ENCODE measurements at places on chromosomes 7 and 10.

DNA sequence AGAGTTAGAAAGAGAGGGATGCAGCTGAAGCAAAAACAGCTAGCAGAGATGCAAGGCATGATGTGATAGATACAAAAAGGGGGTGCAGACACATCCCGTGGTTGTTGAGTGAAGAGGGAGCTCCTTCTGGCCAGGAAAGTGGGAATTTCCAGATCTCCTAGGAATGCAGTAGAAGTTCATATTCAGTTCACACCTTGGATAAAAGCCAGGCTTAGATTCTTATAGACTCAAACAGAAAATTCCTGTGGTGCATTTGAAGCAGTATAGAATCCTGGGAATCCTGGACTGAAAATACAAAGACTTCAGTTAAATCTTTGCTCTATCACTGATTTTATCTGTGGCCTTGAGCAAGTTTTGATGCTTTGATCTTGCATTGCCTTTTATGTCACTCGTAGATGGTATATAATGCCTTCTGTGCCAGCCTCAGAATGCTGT, 33.9 kb downstream of the SGPL1 start:
- DNase-seq: peak; percentile 40

- DNase-seq: no peak
These were observed 80.5 kb upstream of the RNF32 start for GRCh38 chr7:156560075-156560474.

DNA sequence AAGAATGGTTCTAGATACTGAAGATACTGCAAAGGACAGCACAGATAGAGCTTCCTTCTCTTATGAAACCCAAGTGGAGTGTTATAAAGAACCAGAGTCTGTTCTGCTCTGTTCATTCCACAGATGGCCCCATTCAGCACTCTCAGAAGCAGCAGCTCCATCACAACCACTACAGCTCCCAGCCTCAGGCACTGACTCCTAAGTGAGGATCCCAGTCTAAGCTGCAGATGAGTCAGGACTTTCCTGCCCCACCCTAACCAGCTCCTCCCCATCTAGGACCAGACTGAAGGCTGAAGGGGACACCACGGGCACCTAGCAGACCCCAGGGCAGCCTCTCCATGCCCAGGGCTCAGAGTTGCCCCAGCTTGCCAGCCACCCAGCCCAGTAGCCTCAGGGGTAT, 379.8 kb downstream of the GRID1 start:
- no peak for DNase-seq

GRCh38 chr7:122762071-122762470, 59.3 kb upstream of the RNF148 start:
- no peak for DNase-seq

DNA sequence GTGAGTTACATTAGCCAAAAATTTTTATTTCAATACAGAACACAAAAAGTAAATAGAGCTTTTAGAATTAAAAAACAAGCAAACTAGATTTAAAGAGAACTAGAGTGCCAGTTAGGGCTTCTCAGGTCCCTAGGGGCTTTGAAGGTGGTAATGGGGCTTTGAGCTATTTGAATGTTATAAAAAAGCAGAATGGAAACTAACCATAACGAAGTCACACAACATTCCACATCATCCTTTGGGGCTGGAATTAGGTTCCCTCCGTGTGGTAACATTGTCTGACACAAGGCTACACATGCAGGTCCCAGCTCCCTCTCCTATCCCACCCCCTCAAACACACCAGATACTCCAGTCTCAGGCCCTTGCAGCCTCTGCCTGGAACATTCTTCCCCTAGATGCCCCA, 15.3 kb downstream of the JAZF1 start:
- no peak for DNase-seq

DNA sequence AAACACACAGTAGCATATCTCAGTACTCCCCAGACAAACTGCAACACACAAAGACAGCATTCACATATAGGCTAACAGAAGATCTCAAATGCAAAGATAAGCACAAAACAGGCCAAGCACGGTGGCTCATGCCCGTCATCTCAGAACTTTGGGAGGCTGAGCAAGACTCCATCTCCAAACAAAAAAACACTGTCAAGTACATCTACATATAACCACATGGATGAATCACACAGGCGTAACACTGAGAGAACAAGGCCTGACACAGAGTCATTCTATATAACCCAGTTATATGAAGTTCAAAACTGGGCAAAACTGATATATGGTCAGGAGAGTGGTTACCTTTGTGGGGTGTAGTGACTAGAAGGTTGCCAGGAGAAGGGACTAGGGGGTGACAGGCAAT, 506.4 kb downstream of the KCNMA1 start:
- DNase-seq: no peak

GRCh38 chr10:89025453-89025852, 34.9 kb downstream of the FAS start:
- DNase-seq: no peak

DNA sequence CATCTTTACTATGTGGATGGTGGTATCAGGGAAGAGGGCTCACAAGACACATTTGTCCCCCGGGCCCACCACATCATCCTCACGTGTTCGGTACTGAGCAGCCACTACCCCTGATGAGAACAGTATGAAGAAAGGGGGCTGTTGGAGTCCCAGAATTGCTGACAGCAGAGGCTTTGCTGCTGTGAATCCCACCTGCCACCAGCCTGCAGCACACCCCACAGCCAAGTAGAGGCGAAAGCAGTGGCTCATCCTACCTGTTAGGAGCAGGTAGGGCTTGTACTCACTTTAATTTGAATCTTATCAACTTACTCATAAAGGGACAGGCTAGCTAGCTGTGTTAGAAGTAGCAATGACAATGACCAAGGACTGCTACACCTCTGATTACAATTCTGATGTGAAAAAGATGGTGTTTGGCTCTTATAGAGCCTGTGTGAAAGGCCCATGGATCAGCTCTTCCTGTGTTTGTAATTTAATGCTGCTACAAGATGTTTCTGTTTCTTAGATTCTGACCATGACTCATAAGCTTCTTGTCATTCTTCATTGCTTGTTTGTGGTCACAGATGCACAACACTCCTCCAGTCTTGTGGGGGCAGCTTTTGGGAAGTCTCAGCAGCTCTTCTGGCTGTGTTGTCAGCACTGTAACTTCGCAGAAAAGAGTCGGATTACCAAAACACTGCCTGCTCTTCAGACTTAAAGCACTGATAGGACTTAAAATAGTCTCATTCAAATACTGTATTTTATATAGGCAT, 9.1 kb upstream of the CSGALNACT2 start:
- peak; percentile 95 for DNase-seq

- no peak for DNase-seq
These were observed 108.4 kb upstream of the SEMA3A start for GRCh38 chr7:84302949-84303348.

- DNase-seq: no peak
These were observed 106.4 kb downstream of the TAX1BP1 start for GRCh38 chr7:27846388-27846787.

GRCh38 chr10:62084451-62084850, 183.0 kb downstream of the ARID5B start:
- DNase-seq: no peak

DNA sequence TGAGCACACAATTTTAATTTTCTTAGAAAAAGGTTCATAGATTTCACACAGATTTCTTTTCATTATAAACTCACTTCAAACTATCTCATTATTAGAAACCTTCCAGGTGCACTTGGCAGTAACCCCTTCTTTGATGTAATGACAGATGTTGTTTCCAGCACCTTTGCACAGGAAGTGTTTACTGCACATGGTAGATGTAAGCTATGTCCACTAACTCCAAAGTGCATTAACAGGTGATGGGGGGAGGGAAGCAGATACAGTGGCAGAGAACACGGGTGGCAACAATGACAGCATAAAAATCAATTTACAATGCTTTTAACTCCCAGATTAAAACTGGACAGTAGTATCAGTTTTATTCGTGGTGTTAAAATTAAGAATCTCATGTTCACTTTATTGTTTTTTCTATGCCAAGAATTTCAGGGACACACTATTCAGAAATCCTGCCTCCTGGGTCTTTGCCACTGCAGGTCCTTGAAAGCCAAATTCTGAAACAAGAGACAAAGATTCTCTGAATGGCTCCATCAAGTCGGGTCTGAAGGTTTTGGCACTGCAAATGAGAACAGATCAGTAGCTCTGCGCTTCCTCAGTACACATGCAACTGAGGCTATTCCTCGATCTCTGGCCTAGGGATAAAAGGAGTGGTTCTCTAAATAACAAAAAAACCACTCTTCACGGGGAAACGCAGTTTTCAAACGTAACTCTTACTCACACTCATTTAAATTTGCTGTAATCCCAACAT, 187.7 kb downstream of the JAZF1 start:
- no peak for DNase-seq

DNA sequence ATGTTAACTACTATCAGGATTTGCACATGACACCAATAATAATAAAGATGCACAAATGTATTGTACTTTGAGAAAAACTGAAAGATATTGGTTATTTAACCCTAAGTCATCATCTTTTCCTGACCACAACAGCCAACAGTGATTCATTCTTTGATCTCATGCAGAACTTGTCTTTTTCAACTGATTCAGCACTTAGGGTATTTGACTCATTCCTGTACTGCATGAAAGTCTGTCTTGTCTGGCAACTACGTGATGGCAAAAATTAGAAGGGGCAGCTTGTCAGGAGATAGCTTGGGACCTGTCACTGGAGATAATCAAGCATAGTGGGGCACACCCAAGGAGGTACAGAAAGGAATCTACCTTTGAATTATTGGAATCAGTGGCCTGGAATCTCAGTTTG, 77.8 kb upstream of the LRRC17 start:
- DNase-seq: no peak

DNA sequence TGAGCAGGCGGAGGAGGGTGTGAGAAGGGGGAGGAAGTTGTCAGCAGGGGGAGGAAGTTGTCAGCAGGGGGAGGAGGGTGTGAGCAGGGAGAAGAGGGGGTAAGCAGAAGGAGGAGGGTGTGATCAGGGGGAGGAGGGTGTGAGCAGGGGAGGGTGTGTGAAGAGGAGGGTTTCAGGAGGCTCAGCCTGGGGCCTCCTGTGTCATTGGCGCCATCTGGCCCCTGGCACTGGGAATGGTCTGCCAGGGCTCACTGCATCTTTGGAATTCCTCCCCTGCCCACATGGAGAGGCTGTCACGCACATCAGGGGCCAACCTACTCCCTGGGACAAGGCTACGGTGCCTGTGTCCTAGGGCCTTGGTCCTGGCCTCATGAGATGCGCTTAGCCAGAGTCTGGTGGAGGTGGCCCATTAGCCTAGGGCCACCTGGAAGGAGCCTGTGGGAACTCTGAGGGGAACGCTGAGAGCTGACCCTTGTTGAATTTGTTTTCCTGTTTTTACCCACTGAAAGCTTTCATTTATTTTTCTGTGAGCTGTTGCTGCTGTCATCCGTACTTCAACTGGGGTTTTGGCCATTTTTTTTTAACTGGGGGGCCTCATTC, 18.0 kb downstream of the CAMK2B start:
- no peak for DNase-seq

- DNase-seq: no peak
These were observed 42.6 kb downstream of the MAP3K8 start for GRCh38 chr10:30476511-30477155.

DNA sequence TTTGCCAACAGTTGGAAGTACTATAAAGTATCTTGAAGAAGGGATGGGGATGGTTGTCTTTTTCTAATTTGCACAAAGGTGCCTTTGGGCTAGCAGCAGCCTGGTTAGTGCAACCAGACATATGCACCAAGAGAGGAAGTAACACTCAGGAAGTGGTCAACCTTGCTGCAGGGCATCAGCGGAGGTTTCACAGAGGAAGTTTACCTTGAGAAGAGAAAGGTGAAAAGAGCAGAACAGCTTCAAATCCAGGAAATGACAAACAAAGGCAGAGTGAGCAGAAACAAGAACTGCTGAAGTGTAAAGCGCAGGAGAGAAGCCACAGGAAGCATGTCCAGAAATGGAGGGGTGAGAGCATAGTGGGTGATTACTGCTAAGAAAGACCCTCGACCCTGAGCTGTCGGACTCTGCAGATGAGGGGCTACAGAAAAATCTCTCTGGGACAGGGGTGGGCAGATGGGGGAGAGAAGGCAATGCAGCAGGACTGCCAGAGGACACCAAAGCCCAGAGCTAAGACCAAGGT, 66.9 kb downstream of the STK17A start:
- DNase-seq: no peak

DNA sequence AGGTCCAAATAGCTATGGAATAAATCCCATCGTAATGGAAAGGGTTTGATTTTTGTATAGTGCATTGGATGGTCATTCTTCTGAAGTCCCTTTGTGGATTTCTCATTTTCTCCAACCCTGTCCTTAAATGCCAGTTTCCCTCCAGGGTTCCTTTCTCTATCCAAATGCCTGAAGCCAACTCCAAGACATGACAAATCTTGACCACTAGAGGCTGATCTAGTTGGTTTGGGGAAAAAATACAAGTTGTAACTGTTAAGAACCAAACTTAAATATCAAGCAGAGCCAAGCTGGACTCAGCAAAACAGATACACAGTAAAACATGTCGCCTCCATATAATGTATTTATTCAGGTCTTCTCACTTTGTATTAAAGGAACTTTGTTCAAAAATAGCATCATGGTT, 28.7 kb downstream of the FRMD4A start:
- peak; percentile 5 for DNase-seq

DNA sequence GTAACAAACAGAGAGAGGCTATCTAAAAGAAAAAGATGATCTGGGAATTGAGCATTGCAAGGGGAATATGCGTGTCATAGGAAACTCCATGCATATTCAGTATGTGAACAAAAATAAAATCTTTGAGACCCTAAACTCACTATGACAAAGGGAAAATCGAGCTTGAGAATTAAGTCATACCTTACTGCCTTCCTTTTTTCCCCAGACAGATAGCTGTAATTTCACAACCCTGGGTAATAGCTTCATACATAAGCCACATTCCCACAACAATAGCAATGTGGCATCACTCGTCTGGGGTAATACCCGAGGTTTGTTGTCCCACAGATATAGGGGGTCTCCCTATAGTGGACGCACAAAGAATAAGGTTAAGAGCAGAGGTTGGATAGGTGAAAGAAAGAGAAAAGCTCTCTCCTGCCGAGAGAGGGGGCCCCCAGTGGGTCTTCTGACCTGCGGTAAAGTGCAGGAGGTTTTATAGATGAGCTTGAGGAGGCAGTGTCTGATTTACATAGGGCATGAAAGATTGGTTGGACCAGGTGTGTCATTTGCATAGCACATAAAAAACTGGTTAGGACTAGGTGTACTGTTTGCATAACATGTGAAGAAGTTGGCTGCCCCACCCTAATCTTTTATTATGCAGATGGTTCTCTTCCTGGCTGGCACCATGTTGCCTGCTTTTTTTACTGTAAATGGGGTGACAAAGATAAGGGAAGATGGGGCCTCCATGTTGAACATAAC, 11.6 kb downstream of the CYP3A43 start:
- DNase-seq: no peak

DNA sequence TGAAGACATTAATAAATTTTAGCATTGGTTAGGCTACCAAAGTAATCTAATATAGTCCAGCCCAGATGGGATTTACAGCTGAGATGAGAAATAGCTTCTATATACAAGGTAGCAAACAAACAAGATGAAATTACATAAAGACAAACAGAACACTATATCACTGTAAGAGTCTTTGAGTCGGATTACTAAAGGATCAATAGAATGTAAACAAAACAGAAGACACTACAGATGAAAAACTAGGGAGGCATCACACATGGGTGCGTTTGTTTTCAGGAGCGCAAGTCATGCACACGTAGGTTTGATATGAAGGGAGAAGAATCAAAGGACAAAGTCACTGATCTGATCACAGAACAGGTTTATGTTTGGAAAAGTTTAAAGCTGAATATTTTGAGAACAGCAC, 26.5 kb downstream of the MPP7 start:
- DNase-seq: no peak
